ENCODE measurements at places on chromosomes 13 and 19.

- DNase-seq = no peak
Measured at GRCh38 chr13:41273831-41274441, 10.6 kb upstream of the MTRF1 start.

- peak; percentile 46 for DNase-seq
Measured at GRCh38 chr13:111482806-111483620, 162.6 kb downstream of the TEX29 start.

GRCh38 chr13:51929699-51930098 is 67.9 kb downstream of the CCDC70 start:
- no peak for DNase-seq

DNA sequence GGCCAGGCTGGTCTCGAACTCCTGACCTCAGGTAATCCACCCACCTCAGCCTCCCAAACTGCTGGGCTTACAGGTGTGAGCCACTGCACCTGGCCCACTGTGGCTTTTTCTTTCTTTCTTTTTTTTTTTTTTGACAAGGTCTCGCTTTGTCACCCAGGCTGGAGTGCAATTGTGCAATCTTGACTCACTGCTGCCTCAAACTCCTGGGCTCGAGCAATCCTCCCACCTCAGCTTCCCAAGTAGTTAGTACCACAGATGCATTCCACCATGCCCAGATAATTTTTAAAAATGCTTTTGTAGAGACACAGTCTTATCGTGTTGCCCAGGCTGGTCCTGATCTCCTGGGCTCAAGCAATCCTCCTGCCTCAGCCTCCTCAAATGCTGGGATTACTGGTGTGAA is 12.1 kb upstream of the FCGBP start:
- DNase-seq = no peak

- no peak for DNase-seq
Measured at GRCh38 chr13:42039457-42039945, 8.9 kb upstream of the DGKH start.

- no peak for DNase-seq
Measured at GRCh38 chr13:95258619-95259194, 42.5 kb downstream of the ABCC4 start.

- DNase-seq = no peak
Measured at GRCh38 chr13:48819376-48819775, 156.3 kb upstream of the FNDC3A start.

DNA sequence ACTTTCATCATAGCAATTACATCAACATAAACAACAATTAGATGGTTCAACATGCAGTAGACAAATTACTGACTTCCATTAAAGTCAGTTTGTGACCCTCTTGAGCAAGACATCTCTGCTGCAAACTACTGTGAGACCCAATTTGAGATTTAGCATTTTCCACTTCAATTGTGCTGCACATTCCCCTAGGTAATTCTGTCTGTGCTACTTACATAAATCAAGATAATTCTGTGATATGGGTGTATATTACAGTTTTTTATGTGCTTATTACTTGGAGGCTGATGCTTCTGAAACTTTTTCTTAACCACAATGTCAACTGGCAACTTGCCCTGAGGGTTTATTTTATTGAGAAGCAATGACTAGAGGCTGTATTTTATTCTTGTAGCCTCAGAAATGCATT is 1714.4 kb downstream of the OLFM4 start:
- peak; percentile 87 for DNase-seq

DNA sequence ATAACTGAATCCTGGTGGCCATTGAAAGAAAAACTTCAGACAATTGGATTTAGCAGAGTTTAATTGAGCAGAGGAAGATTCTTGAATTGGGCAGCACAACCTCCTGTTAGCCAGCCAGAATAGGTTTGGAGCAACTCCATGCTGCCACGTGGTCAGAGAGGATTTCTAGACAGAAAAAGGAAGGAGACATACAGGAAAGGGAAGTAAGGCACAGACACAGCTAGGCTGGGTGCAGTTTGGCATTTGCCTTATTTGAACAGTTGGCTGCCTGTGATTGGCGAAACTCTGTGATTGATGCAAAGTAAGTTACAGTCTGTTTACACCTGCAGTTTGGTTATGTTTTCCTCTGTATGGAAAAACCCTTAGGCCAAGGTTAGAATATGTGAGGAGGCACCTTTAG is 85.8 kb upstream of the SPATA13 start:
- DNase-seq = no peak

DNA sequence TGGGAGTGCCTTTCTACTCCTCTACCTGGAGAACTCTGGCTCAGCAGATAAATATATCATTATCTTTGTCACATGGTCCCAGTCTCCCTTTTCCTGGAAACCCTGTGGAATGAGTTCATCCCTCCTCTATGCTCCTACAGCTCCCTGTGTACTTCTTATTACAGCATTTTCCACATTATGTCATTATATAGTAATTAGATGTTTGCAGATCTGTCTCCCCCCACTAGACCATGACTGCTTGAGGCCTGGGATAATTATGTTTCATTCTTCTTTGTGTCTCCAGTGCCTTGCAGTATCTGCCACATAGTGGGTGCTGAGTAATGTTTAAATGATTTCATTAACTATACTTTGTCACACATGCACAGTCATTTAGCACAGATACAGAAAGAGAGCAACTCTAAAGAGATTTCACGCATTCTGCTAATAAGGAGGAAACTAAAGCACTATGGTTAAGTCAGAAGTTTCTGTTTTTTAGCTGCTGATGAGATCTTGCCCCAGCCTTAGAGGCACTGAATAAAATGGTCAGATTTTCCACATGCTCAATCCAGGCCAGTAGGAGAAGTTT is 66.1 kb upstream of the DIAPH3 start:
- peak; percentile 99 for DNase-seq

- no peak for DNase-seq
Measured at GRCh38 chr19:14189415-14189814, 16.6 kb downstream of the ADGRL1 start.

- DNase-seq = peak; percentile 98
Measured at GRCh38 chr19:13974073-13974472, 21.8 kb downstream of the DCAF15 start.

DNA sequence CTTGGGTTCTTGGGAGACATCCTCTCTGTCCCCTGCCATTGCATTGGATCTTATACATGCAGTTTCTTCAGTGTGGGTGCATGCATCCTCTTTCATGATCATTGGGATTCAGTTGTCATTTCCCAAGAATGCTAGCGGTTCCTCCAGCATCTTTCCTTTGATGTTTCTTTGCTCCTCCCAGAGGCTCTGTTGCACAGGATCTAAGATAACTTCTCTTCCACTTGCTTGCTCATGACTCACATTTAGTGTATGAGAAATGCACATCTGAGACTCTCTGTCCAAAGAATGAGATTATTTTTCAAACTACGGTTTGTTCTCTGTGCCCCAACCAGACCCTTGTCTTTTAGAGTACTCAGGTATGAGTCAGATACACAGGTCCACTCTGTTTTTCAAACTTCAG is 197.1 kb downstream of the NDFIP2 start:
- DNase-seq = no peak

GRCh38 chr13:102724923-102725322 is 30.1 kb upstream of the METTL21C start:
- peak; percentile 67 for DNase-seq

DNA sequence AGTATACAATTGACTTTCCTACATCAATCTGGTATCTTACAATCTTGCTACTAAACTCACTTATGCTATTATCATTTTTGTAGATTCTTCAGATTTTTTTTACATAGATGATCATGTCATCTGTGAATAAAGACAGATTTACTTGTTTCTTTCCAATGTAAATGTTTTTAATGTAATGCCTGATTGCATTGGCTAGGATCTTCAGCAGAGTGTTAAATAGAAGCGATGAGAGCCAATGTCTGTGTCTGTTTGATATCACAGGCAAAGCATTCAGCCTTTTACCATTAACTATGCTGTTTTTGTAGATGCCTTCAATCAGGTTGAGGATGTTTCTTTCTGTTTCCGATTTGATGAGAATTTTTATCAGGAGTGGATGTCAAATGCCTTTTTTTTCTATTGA is 19.2 kb downstream of the SLAIN1 start:
- DNase-seq = no peak

GRCh38 chr13:101140936-101141335 is 275.4 kb downstream of the NALCN start:
- DNase-seq = no peak

DNA sequence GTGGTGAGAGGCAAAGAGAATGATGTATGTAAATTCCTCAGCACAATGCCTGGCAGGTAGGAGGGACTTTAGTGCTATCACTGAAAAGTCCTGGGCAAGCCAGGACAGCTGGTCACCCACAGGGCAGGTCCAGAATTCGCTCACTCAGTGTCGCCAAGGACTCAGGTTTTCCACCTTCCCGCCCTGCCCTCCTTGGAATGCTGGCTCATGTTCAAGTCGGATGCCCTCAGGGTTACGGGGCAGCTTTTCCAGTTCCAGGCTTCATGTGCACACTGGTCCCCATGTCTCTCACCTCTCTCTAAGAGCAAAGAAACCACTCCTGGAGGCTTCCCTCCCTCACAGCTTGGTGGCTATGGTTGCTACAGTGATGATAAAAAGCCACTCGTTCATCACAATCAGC is 24.8 kb upstream of the NAXD start:
- no peak for DNase-seq

DNA sequence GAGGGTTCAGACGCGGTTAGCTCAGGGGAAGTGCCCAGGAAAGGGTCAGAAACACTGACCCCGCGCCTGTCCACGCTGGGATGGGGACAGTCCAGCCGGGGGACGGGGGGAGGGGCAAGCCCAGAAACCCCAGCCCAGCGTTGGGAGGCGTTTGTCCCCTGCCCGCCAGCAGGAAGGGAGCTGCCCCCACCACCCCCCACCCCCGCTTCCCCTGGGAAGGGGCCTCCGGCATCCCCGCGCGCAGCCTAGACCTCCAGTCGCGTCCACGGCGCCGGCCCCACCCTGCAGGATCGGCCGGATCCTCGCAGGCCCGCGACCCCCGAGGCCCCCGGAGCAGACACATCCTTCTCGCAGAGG is 277 bp downstream of the GIPC1 start:
- DNase-seq = no peak

- no peak for DNase-seq
Measured at GRCh38 chr19:54877471-54877870, 3.4 kb downstream of the FCAR start.

GRCh38 chr19:6238643-6239281 is 41.0 kb downstream of the MLLT1 start:
- peak; percentile 35 for DNase-seq

GRCh38 chr13:76865996-76866503 is 20.2 kb downstream of the KCTD12 start:
- DNase-seq = no peak

- DNase-seq = peak; percentile 70
Measured at GRCh38 chr13:100040196-100040595, 48.7 kb upstream of the PCCA start.

- no peak for DNase-seq
Measured at GRCh38 chr19:2040647-2041432, 10.2 kb downstream of the MKNK2 start.

DNA sequence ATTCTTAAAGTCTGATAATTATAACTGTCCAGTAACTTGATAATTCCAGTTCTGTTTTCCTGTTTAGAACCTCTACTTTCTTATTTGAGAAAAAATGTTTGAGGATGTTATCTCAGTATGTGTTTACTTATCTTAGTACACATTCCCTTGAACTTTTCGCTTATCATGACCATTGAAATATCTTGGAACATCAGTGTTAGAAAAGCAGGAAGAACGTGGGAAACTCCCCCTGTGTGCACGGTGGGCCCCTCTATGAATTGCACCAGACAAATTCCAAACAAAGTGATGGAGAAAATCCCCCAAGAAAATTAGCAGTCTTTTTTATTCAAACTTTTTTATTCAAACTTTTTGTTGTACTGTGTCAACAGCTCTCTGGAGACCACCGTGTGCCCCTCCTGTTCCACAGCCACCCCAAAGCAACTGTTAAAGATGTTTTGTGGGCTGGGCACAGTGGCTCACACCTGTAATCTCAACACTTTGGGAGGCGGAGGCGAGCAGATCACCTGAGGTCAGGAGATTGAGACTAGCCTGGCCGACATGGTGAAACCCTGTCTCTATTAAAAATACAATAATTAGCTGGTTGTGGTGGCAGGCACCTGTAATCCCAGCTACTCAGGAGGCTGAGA is 78.3 kb upstream of the PEG3 start:
- no peak for DNase-seq

- DNase-seq = peak; percentile 10
Measured at GRCh38 chr13:49997955-49998354, 1.1 kb downstream of the TRIM13 start.

GRCh38 chr19:2720777-2721569 is at the start of gene DIRAS1:
Gene DIRAS1 (minus strand): TSS chr19:2721372. CDS start chr19:2717806, 3,566 bp downstream.
- peak; percentile 52 for DNase-seq

- DNase-seq = no peak
Measured at GRCh38 chr13:80083081-80083852, 257.7 kb downstream of the SPRY2 start.

- no peak for DNase-seq
Measured at GRCh38 chr19:12695096-12695495, 1.3 kb downstream of the FBXW9 start.

DNA sequence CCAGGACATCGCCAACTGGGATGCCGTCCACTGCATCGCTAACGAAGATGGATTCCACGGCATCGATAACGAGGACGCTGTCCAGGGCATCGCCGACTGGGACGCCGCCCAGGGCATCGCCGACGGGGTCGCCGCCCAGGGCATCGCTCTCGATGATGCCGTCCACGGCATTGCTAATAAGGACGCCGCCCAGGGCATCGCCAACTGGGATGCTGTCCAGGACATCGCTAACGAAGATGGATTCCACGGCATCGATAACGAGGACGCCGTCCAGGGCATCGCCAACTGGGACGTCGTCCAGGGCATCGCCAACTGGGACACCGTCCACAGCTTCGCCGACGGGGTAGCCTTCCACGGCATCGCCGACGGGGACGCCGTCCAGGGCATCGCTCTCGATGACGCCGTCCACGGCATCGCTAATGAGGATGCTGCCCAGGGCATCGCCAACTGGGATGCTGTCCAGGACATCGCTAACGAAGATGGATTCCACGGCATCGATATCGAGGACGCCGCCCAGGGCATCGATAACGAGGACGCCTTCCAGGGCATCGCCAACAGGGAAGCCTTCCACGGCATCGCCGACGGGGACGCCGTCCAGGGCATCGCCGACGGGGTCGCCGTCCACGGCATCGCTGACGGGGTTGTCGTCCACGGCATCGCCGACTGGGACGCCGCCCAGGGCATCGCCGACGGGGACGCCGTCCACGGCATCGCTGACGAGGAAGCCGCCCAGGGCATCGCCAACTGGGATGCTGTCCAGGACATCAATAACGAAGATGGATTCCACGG is 948.4 kb downstream of the TUBA3C start:
- DNase-seq = no peak

GRCh38 chr19:38143847-38144246 is 80.2 kb downstream of the DPF1 start:
- peak; percentile 22 for DNase-seq

- DNase-seq = no peak
Measured at GRCh38 chr19:8630796-8631424, 477 bp downstream of the NFILZ start.

GRCh38 chr19:47711652-47712242 is 1.5 kb upstream of the EHD2 start:
- peak; percentile 56 for DNase-seq

All from NCI-H69 (cell line).